ENCODE measurements at places on chromosomes 12 and 14.

DNA sequence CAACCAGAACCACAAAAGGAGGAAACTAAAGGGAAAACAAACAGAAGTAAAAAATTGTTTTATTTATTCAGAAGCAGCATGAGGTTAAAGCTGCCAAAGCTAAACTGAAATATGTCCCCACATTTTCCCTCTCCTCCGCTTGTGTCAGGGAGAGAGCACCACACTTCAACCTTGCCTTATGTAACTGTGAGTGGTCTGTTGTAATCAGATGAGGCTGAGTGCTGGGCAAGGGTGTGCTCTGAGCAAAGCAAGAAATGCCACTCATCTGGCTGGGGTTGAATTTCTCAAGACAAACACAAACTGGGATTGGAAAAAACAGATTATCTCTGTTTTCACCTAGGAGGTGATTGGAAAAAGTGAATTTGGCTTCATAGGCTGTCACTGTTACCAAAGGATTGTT lies 12.2 kb downstream of the CAPZA3 start:
- no peak for DNase-seq

GRCh38 chr12:25074113-25074512 lies 120.8 kb downstream of the DNAI7 start:
- DNase-seq, result no peak

GRCh38 chr12:121364683-121365121 lies 12.5 kb upstream of the ANAPC5 start:
- DNase-seq, result no peak

GRCh38 chr12:122018457-122018856 lies 3.2 kb upstream of the BCL7A start:
- no peak for DNase-seq

DNA sequence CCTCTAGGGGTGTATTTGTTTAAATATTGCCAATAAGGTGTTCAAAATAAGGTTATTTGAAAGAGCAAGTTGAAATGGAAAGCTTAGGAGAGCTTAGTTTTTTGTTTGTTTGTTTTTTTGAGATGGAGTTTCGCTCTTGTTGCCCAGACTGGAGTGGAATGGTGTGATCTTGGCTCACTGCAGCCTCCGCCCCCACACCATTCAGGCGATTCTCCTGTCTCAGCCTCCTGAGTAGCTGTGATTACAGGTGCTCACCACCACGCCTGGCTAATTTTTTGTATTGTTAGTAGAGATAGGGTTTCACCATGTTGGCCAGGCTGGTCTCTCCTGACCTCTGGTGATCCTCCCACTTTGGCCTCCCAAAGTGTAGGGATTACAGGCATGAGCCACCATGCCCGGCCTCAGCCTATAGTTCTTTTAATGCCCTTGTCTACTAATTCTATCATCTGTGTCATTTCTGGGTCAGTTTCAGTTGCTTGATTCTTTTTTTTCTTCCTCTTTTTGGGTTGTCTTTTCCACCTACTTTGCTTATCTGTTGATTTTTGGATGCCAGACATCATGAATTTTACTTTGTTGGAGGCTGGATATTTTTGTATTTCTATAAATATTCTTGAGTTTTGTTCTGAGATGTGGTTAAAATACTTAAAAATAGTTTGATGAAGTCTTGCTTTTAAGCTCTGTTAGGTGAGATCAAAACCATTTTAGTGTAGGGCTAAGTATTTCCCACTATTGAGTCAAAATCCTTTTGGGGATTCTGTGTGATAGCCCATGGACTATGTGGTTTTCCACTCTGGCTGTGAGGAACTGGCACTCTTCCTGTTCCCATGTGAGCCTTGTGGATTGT lies 18.7 kb downstream of the RCOR1 start:
- DNase-seq, result no peak

- DNase-seq, result no peak
Measured at GRCh38 chr14:92322516-92322915, 449 bp upstream of the SLC24A4 start.

GRCh38 chr12:69480698-69481097 lies 10.5 kb downstream of the FRS2 start:
- no peak for DNase-seq

GRCh38 chr14:64208981-64209380 lies 85.2 kb downstream of the ESR2 start:
- DNase-seq, result no peak

DNA sequence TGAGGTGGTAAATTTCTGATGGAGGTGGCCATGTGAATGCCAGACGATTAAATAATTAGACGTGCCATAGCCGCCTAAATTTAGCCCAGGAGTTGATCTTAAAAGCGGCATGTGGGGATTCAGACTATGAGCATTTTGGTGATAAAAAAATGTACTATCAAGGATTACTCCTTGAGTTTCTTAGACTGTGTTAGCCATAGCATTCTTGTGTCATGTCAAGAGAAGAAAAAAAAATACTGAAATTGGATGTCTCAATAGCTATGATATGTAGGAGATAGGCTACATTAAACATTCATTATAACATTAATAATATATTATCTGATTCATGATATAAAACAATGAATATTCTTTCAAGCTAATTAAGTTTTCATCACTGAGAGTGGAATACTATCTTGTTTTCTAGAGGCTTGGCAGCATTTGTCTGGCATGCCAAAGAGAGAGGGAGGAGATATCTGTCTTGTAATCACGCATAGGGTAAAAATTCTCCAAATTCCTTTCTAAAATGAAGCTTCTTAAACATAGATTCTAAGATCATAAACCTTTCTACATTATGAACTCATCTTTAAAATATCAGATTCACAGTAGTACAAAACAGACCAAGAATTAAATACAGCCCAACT lies 727.0 kb downstream of the C12orf50 start:
- no peak for DNase-seq

GRCh38 chr12:87368259-87368658 lies 660.9 kb downstream of the C12orf50 start:
- no peak for DNase-seq

All from D721Med (cell line).